HepG2 (cell line): ENCODE measurements at places on chromosomes 2 and 18. TPM values are rescaled to one million over a fixed set of nuclear protein-coding genes. Genes with fewer than 3 reads are reported as not detected.

The IL37 gene
- not detected in 2 replicates for total RNA-seq

GRCh38 chr2:85012855-85013254 lies 41.9 kb downstream of the KCMF1 start:
- no peak for DNase-seq

DNA sequence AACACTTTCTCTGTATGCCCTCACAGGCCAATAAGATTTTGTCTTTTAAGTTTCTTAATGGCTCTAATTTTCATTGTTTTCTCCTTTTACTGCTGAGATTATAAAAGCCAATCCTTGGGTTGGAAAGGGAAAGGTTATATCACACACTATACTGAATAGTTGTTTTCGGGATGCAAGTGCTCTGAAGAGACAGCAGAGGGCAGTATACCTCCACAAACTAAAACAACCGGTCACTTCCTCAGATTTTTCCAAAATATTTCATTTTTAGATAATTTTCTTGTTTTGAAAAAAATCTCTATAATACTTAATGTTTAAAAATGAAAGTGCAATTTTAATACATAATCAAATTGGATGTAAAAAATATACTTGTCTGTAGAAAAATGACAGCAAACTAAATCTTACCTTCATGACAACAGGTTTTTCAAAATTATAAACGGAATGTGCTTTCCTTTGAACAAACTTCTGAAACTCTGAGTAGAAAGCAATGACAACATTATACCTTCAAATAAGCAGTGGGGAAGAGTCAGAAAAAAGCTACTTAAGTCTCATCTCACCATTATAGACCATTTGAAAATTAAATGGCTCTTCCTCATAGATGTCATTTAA lies 82.7 kb downstream of the ORC4 start:
- DNase-seq, result peak; percentile 40

DNA sequence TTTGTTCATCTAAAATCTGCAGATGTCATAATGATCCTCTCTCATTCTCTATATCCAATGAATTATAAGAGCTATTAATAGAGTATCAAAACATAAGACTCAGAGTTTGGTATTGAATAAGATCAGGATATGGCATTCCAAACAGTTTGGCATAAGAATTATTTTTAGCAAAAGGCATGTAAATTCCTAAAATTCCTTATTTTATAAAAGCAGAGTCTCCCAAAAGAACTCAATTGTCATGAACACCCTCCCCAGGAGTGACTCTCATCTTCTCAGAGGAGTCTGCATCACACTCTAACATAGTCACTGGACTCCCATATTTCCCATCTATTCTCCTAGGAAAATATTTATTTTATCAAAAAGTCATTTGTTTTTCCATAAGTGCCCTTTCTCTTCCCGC lies 1710.2 kb upstream of the SLC39A10 start:
- no peak for DNase-seq

GRCh38 chr18:49898421-49898820 lies 85.1 kb upstream of the ACAA2 start:
- DNase-seq, result peak; percentile 43

GRCh38 chr18:23350188-23350587 lies 102.9 kb upstream of the RIOK3 start:
- DNase-seq, result no peak

DNA sequence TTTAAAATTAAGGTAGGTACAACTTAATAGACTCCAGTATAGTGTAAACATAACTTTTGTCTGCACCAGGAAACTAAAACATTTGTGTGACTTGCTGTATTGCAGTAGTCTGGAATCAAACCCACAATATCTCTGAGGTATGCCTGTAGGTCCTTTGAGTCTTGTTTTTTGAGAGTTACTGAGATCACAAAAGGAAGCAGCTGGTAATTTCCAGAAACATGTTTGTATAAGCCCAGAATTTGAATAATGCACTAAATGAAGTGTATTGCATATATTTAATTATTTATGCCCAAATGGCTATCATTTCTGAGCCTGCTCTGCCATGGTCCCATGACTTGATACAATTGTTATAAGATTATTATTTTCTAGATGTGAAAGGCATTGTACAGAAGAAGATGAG lies 143.3 kb upstream of the LYPD6 start:
- DNase-seq, result no peak
